NCI-H1417 treated with DMSO at 0.1 percent for 48 hours (cell line): ENCODE measurements at places on chromosomes 5 and 9.

DNA sequence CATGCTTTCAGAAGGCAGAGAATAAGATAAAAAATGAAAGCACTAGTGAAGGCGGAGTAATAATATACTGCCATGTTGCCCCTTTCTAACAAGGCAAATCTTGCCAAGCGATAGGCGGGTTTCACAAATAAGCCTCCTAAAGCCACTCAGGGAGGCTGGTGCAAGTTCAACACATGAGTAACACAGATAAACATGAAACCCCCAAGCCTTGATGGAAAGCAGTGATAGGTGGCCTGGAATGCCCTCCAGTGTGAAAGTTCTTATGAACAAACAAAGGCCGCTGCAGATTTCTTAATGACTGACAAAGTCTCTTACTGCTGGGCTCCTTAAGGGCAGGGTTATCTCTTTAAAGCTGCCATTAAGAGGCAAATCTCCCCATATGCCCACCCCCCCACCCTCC lies 154.7 kb downstream of the ZDHHC21 start:
- DNase-seq, result no peak

- no peak for DNase-seq
These were observed 2.8 kb downstream of the GALNT10 start for GRCh38 chr5:154193283-154193682.

- no peak for DNase-seq
These were observed 16.4 kb upstream of the PDCD1LG2 start for GRCh38 chr9:5493679-5494511.

- DNase-seq, result no peak
These were observed 11.4 kb downstream of the LAMC3 start for GRCh38 chr9:131020388-131020787.

GRCh38 chr5:98785244-98785643 lies 11.8 kb downstream of the RGMB start:
- DNase-seq, result no peak

- DNase-seq, result no peak
These were observed 6.2 kb downstream of the OXCT1 start for GRCh38 chr5:41863871-41864486.

- DNase-seq, result no peak
These were observed 5.9 kb downstream of the CDKN2A start for GRCh38 chr9:21988056-21988990.

- DNase-seq, result no peak
These were observed 13.8 kb downstream of the CNTRL start for GRCh38 chr9:121088576-121088975.
